ENCODE measurements at places on chromosomes 12 and 14. TPM values are rescaled to one million over a fixed set of nuclear protein-coding genes. Genes with fewer than 3 reads are reported as not detected.

DNA sequence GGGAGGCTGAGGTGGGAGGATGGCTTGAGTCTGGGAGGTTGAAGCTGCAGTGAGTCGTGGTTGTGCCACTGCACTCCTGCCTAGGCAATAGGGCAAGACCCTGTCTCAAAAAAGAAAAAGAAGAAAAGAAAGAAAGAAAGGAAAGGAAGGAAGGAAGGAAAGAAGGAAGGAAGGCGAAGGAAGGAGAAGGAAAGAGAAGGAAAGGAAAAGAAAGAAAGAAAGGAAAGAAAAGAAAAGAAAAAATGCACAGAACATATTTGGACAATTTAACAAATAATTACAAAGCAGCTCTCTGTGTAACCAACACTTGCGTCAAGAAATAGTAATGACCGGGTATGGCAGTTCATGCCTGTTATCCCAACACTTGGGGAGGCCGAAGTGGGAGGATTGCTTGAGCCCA, 35.8 kb upstream of the PTGR2 start:
- no peak overlapping the region for H3K4me3 ChIP-seq
- no peak for DNase-seq
- H3K4me1 ChIP-seq: no peaks in the 10 kb centered on the region
- no peaks in the 10 kb centered on the region for H3K36me3 ChIP-seq
- H3K27me3 ChIP-seq: no peaks in the 10 kb centered on the region

- H3K27ac ChIP-seq: no peak overlapping the region
- H3K4me3 ChIP-seq: no peak overlapping the region
- H3K4me1 ChIP-seq: no peaks in the 10 kb centered on the region
- no peaks in the 10 kb centered on the region for H3K36me3 ChIP-seq
- DNase-seq: no peak
These were observed 208.5 kb upstream of the DIO2 start for GRCh38 chr14:80419769-80420168.

Gene GLT8D2
- 1.5 TPM for total RNA-seq

DNA sequence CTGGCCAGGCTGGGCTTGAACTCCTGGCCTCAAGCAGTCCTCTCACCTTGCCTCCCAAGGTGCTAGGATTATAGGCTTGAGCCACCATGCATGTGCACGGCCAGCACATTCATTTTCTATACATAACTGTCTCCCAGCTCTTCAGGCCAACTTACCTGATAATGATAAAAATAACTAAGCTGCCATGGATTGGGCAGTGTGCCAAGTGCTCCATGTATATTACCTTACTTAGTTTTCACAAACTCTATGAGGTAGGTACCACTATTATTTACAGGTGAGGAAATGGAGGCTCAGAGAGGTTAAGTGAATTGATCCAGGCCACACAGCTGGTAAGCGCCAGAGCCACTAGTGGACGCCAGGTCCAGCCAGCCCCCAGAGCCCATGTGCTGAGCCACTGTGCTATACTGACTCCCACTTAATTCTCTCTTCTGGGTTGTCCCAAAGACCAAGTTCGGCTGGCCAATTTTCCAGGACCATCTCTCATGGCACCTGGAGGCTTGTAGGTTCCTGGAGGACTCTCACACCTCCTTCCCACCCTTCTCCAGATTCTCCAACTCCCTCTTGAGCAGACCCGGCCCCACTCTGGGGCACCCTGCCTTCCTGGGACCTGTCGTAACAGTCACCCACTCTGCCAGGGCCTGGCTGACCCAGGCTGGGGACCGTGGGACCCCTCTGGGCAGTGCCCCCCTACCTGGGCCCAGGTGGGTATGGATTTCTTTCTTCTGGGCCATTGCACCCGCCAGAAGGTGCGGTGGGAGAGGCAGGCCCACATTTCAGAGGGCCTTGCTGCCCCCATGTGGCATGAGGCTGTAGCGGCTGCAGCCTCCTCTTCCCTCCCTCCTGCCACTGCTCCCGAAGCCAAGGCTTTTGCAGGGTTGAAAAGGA, 30.2 kb upstream of the CIPC start:
- DNase-seq: peak; percentile 86
- H3K27me3 ChIP-seq: no peaks in the 10 kb centered on the region
- H3K4me1 ChIP-seq: peaks cover 24% of the 10 kb centered on the region

Gene KIF26A
- 3.2 TPM for total RNA-seq

DNA sequence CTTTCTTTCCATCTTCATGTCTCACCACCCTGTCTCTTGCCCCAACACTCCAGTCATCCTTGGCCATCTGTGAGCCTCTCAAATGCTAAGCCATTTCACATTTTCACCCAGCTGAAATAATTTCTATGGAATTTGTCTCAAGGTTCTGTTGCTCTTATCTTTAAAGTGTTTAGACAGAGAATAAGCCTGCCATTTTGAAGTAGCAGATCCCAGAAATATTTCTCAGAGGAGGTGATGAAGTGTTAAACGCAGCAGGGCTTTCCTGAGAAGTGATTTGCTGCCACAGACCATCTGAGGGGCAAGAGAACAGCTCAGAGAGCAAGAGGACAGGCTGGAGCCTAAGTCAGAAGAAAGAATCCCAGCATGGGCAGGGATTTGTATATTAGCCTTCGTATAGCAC, 71.6 kb upstream of the CLMN start:
- H3K36me3 ChIP-seq: no peaks in the 10 kb centered on the region
- H3K27ac ChIP-seq: no peak overlapping the region

Gene CIROP
- total RNA-seq: not detected

Gene MMP17
- total RNA-seq: 1.1 TPM

DNA sequence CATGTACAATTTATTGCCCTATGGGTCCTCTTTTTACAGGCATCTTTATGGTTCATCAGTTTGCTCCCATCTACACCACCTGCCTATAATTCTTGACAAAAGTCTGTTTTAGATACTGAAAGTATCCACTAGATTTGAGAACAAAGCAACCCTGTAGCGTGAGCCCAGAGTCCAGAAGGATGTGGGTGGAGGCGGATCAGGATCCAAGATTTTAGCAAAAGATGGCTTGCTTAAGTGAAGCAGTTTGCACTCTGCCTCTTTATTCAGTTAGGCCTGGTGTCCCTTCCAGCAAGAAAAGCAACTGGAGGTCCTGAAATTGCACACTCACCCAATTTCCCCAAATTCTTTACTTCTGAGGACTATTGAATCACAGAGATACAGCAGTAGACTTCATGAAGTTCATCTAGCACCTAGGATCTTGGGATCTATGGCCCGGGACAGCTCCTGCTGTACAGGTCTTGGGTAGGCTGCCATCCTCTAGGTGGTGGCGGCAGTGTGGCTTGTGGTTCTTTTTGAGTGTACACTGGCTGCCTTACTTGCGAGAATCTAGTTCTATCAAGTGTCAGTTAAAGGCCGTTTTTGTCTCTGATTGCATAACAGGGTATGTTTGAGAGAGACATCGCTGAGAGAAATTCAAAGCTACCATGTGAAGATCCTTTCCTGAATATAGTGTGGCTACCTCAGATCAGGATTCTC, 873.2 kb downstream of the NRXN3 start:
- no peak overlapping the region for H3K27ac ChIP-seq
- H3K27me3 ChIP-seq: no peaks in the 10 kb centered on the region
- no peak overlapping the region for H3K4me3 ChIP-seq

- no peak for DNase-seq
- no peaks in the 10 kb centered on the region for H3K4me1 ChIP-seq
- no peaks in the 10 kb centered on the region for H3K27me3 ChIP-seq
- H3K27ac ChIP-seq: no peak overlapping the region
- no peaks in the 10 kb centered on the region for H3K36me3 ChIP-seq
These were observed 6.2 kb upstream of the PLEKHH1 start for GRCh38 chr14:67526676-67527459.

Gene DNAI7
- total RNA-seq: 0.74 TPM

DNA sequence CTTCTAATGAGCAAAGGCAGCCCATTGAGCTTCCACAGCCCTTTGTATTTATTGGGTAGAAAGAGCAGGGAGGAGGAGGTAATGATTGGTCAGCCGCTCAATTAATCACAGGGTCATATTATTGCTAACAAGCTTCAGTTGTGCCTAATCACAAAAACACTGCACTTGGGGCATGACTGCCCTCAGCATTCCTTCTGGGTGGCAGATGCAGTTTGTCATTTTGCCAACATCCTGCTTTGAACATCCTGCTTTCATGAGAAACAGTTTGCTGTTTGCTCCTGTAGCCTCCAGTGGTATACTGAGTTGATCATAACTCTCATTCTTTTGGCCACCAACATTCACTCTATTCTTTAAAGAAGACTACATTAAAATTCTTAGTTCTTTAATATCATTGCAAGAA, 462.9 kb upstream of the MIS18BP1 start:
- H3K4me1 ChIP-seq: no peaks in the 10 kb centered on the region
- H3K27ac ChIP-seq: no peak overlapping the region
- H3K4me3 ChIP-seq: no peak overlapping the region
- DNase-seq: no peak
- H3K27me3 ChIP-seq: no peaks in the 10 kb centered on the region

Gene TEX52
- total RNA-seq: not detected

- no peak for DNase-seq
- no peaks in the 10 kb centered on the region for H3K27me3 ChIP-seq
- no peak overlapping the region for H3K27ac ChIP-seq
- no peaks in the 10 kb centered on the region for H3K36me3 ChIP-seq
- no peaks in the 10 kb centered on the region for H3K4me1 ChIP-seq
These were observed 100.9 kb upstream of the CCDC91 start for GRCh38 chr12:28089338-28089737.

GRCh38 chr14:102164241-102164641, 24.5 kb downstream of the WDR20 start:
- DNase-seq: no peak
- peaks cover 42% of the 10 kb centered on the region for H3K4me1 ChIP-seq
- peak overlapping the region; percentile 27 for H3K27ac ChIP-seq
- H3K4me3 ChIP-seq: no peak overlapping the region
- H3K36me3 ChIP-seq: no peaks in the 10 kb centered on the region

DNA sequence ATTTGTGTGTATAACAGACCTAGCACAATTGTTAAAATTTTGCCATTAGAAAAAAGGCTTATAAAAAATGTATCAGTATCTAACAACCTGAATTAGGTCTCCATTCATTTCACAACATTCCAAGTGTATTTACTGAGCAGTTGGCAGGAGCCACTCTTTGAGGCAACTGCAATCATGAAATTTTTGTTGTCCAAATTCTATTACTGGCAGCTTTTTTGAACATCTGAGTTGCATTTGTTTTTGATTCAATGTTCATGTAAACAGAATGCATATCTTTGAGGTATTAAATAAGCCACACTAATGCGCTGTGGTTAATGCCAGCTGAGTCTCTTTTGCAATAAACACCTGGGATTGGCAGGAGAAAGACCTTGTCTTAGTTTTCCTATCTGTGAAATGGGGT, 8.7 kb downstream of the KITLG start:
- H3K36me3 ChIP-seq: no peaks in the 10 kb centered on the region
- no peaks in the 10 kb centered on the region for H3K27me3 ChIP-seq
- no peaks in the 10 kb centered on the region for H3K4me1 ChIP-seq
- H3K27ac ChIP-seq: no peak overlapping the region
- H3K4me3 ChIP-seq: no peak overlapping the region
- DNase-seq: no peak

DNA sequence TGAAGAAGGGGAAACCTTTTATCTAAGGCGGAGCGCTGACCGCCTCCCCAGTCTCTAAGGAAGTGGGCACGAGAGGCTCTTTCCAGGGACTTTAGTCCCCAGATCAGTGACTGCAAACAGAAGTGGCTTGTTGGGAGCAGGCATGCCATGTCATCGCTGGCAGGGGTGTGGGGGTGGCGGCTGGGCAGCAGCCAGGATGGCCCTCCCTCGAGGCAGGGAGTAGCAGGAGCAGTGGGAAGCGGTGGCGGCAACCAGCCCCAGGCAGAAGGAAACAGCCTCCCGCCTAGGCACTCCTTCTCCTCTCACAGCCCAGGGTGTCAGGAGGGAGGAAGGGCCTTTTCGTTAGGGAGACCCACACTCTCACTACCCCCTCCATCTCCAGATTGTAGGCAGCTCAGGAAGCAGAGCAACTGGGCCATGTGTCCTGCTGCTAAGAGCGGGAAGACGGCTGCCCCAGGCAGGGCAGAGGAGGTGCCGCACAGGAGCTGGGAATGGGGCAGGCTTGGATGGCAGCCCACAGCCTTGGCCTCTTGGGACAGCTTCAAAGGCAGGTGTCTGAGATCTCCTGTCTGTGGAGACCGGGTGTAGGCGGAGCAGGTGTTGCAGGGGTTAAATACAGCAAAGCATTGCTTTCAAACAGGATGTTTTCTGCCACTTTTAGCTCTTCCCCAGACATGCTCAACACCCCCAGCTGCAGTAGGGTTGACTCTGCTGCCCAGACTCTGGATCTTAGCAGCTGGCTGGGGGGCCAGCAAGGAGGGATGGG, 21.8 kb downstream of the VDR start:
- no peak for DNase-seq
- H3K27me3 ChIP-seq: no peaks in the 10 kb centered on the region
- H3K4me1 ChIP-seq: no peaks in the 10 kb centered on the region
- H3K4me3 ChIP-seq: no peak overlapping the region
- H3K27ac ChIP-seq: no peak overlapping the region
- H3K36me3 ChIP-seq: peaks cover 6% of the 10 kb centered on the region

DNA sequence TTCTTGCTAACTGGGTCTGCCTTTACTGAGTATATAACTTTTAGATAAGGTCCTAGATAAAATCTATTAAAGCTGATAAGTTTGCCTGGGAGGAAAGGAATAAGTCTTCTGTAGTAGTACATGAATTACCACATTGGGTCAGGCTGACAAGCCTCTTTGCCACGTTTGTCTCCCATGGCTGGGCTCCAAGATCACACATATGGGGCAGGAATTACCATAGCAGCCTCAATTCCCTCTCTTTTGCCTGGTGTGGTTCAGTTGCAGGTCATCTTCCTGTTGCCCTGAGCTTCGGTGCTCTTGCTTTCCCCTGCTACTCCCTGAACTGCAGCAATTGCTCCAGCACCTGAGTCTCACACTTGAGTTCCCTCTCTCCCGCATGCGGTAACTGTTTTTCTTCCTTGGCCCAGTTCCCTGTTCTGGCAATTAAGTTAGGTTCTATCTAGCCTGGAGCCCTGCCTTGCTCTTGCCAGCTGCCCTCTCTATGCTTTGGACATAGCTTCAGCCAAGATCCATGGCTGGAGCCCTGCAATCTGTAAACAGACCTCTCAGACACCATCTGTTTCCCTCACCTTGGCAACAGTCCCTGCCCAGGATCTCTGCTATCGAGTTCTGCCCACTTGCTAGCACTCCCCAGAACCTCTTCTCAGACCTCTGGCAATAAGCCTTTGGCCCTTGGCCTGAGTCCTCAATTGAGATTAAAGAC, 5.8 kb upstream of the GLT8D2 start:
- peaks cover 16% of the 10 kb centered on the region for H3K4me1 ChIP-seq
- H3K36me3 ChIP-seq: no peaks in the 10 kb centered on the region
- DNase-seq: peak; percentile 55
- H3K27ac ChIP-seq: peak overlapping the region; percentile 42
- H3K27me3 ChIP-seq: no peaks in the 10 kb centered on the region

Gene ANKS1B
- 7.4 TPM for total RNA-seq
